ENCODE measurements at places on chromosomes 13 and 19.

DNA sequence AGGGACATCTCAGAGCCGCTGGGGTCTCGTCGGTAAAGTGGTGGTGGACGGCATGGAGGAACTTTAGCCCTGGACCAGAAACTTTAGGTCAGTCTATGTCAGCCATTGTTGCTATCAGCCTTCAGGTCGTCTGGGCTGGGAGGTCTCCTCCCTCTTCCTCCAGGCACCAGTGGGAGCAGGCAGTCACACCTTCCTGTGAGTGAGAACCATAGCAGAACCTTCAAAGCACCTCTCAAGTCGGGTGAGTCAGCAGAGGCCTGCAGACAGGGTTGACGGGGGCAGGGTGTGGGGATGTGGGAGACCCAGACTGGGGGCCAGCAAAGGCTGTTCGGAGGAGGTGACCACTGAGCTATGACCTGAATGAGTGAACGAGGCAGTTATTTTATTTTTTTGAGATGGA, 15.4 kb upstream of the SBNO2 start:
- no peak for DNase-seq

- no peak for DNase-seq
Observed at GRCh38 chr19:42052241-42052863, 17.7 kb downstream of the GRIK5 start.

DNA sequence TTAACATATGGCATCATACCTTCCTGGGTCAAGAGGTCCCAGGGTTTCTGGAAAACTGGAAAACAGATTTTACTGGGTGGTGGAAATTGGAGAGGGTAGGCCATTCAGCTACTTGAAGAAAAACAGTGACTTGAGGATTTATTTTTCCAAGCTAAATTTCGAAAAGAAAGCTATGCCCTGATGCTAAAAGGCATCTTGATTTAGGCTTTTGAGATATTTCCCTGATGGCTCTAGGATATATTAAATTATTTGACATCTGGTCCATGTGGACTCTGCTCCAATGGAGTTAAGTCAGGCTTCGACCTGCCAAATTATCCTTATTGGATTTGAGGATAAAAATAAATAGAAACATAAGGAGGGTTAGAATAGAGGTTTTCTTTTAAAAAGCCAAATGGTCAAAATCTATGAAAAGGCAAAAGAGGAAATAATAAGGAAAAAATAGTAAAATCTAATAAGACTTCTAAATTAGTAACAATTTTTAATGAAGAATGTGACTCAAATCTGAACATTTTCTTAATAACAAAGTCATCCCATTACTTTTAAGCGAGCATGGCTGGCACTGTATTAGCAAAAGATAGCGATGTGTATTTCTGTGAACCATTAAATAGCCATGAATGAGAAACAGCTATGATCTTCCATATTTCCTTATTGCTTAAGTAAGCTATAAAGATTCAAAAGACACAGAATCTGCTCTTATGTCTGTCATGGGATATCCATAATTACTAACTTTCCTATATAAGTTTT, 190.0 kb upstream of the MIR17HG start:
- no peak for DNase-seq

DNA sequence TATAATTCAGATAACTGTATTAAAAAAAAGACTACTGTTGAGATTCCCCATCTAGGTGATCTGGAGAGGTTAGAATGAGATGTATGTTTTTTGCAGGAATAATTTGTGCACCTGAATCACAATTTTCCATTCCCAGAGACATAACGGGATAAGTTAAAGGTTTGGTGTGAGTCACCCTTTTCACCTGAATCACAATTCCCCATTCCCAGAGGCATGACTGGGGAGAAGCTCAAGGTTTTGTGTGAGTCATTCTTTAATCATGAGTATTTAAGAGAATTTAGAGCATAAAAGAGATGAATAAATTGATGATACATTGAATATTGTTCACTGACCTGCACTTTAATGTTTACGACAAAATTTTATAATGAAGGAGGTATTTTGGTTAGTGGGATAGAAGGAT, 9.0 kb downstream of the OR7A5 start:
- DNase-seq = no peak

DNA sequence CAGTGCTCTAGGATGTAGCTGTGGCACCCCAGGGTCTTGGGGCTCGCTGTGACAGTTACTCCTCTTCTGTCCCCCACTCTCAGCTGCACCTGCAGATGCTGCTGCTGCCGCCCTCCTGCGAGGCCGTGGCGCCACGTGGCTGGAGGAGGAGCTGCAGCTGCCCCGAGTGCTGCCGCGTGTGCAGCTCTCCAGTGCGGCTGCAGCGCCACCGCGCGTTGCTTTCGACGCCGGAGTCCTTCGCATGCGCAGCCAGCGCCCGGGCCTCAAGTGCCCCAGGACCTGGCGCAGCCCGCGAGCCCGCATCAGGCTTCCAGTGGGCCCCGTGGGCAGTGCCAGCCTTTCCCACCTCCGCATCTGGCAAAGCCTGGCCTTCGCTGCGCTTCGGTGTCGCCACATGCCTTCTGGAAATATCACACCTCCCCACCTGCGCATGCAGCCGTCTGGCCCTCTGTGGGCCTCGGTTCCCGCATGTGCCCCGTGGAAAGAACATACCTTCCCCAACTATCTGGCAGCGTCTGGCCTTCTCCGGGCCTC, 692 bp upstream of the ZNF580 start:
- no peak for DNase-seq

DNA sequence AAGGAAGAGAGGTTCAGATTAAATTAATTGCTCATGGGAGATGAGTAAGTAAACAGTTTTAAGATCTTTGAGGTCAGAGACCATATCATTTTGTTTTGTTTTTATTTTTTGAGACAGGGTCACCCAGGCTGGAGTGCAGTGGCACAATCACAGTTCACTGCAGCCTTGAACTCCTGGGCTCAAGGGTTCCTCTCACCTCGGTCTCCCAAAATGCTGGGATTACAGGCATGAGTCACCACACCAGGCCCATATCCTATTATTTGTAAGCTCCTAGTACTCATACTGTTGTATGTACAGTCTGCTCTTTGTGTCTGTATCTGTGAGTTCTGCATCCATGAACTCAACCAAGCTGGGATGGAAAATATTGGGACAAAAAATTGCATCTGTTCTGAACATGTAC, 6.0 kb upstream of the RASL11A start:
- DNase-seq = no peak

- DNase-seq = no peak
Observed at GRCh38 chr13:99974939-99975561, 3.5 kb upstream of the ZIC5 start.

GRCh38 chr13:33508060-33508459, 222.5 kb upstream of the STARD13 start:
- no peak for DNase-seq

GRCh38 chr13:45167611-45168554, 33.0 kb downstream of the KCTD4 start:
- no peak for DNase-seq

DNA sequence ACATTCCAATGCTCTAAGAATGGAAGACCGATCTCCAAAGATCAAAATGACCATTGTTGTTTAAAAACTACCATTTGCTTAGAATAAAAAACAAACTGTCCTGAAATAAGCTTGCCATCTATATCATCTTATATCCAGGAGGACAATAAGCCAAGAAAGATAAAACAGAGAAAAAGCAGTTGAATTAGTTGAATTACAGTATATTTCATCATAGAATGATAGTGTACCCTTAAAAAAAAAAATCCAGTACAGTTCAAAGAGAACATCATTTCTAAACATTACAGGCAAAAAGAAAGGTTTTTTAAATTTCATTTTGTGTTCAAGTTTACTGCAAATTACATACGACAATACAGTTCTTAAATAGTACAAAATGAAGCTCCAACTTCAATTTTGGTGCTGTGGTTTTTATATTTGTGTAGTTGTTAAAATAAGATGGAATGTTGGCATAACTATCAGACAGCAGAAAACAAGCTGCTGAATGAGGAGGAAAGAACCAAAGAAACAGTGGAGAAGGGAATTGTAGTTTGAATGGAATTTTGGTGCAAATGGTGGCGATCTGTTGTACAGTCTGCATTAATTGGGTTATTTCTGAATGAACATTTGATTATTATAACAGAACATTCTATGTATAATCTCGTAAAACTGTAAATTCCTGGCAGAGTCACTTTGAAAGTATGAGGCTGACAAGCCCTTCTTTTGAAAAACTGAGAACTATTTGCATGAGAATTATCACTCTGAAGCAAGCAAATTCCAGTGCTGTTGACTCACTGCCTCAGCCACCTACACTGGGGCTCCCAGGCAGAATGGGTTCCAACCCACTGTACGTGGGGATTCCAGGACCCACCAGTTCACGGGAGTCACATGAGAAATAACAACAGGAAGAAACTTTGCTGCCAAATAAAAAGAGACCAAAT, 37.7 kb downstream of the LHFPL6 start:
- no peak for DNase-seq

- DNase-seq = no peak
Observed at GRCh38 chr13:75512253-75512652, 25.4 kb downstream of the COMMD6 start.

GRCh38 chr19:53659292-53659691, 27.5 kb downstream of the DPRX start:
- no peak for DNase-seq
